Mammary epithelial cell (primary cell): ENCODE measurements at places on chromosomes 6 and 20.

- DNase-seq, result no peak
Measured at GRCh38 chr20:57287007-57287880, 20.8 kb upstream of the BMP7 start.

GRCh38 chr6:100479179-100480035, 14.7 kb upstream of the SIM1 start:
- no peak for DNase-seq

GRCh38 chr20:14342918-14343317, 5.5 kb upstream of the FLRT3 start:
- DNase-seq, result no peak

- no peak for DNase-seq
Measured at GRCh38 chr6:20575125-20575524, 40.9 kb downstream of the CDKAL1 start.
